NCI-H187 treated with DMSO at 0.1 percent for 48 hours (cell line): ENCODE measurements at places on chromosomes 16 and 17.

DNA sequence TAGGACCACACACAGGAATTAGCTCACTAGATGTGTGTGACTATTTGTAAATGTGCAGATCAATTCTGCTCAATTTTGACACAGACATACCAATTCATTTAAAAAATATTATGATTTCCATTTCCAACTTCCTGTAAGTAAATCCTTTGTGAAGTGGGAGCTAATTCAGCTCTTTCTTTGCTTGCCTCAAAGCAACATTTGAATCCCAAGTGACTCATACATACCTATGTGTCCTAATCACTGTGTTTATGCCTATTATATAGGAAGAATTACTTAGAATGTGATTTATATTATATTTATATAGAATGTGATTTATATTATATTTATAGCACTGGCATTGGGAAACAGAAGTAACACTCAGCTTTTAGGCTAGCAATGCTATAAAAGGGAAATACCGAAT is 195.9 kb upstream of the C17orf78 start:
- DNase-seq: no peak

- no peak for DNase-seq
Measured at GRCh38 chr16:72241930-72242329, 70.0 kb upstream of the PMFBP1 start.

GRCh38 chr17:34580685-34581445 is 1.5 kb downstream of the TMEM132E start:
- no peak for DNase-seq

DNA sequence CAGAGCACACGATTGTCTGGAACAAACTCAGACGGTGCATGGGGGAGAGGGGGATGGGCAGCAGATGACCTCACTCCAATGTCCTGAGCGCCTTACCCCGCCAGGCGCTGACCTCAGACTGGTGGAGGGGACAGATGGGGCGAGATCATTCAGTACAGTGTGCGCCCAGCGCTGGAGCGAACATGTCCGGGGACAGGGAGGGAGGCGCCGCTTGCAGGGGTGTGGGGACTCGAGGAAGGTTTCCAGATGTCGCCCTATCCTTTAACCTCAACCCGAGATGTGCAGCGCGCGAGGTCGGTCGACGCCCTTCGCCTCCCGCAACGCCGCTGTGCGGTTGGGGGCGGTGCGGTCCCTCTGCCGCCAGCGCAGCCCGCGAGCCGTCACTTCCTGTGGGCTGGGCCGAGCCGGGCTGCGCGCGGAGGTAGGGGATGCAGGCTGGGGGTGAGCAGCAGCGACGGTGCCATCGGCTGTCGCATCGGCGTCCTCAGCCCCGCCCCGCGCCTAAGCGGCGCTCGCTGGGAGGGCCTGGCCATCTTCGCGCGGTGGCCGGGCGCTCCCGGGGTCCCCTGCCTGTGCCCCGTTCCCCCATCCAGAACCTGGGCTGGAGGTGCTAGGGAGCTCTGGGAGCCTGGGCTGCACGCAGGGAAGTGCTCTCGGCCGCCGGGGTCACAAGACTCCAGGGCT is 5.3 kb upstream of the CDR2L start:
- DNase-seq: no peak

DNA sequence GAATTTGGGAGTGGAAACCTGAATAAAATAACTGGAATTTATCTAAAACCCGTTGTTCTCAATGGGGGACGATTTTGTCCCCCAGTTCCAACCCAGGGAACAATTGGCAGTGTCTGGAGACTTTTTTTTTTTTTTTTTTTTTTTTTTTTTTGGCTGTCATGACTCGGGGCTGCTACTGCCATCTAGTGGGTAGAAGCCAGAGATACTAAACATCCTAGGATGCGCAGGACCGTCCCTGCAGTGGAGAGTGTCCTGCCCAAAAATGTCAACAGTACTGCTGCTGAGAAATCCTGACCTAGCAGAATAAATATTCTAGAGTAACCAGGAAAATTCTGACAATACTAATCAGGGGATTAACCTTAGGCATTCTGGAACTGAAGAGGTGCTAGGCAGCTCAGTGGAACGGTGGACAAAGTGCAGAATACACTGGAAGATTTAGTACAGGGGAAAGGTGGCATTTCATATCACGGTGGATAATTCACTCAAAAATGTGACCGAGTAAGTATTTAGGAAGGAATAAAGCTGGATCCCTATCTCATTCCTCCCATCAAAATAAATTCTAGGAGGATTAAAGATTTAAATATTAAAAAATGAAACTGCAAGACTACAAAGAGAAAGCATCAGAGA is 107.6 kb downstream of the SPECC1 start:
- DNase-seq: no peak

DNA sequence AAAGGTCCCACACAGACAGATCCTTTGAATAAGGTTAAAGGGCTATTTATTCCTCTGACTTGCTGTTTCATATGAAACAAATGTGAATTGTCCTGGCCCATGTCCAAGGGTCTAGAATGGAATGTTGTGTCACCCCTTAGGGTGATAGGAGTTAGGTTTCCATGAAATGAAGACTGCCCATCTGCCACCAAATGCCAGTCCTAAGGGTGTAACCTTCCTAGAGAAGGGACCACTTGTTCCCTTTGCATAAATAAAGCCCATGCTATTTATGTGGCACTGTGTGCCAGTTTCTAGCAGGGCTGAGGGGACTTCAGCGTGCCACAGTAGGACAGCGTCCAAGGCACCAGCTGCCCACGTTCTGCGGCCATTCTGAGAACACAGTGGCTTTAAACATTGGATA is 171.3 kb downstream of the ABCA8 start:
- DNase-seq: no peak

DNA sequence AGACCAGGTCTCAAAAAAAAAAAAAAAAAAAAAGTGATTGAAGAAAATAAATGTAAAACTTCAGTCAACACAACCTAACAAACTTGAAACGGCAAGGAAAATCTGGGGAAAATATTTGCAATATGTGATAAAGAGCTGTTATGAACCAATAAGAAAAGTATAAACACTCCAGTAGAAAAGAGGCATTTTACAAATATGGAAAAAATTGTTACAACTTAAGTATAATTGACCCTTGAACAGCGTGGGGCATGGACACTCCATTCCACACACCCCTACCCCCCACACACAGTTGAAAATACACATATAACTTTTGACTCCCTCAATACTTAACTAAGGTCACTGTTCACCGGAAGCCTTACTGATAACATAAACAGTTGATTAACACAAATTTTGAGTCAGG is 20.7 kb downstream of the MFSD11 start:
- DNase-seq: no peak

- no peak for DNase-seq
Measured at GRCh38 chr17:17205368-17206123, 587 bp downstream of the PLD6 start.

- no peak for DNase-seq
Measured at GRCh38 chr16:67685388-67686112, 18.9 kb downstream of the C16orf86 start.

DNA sequence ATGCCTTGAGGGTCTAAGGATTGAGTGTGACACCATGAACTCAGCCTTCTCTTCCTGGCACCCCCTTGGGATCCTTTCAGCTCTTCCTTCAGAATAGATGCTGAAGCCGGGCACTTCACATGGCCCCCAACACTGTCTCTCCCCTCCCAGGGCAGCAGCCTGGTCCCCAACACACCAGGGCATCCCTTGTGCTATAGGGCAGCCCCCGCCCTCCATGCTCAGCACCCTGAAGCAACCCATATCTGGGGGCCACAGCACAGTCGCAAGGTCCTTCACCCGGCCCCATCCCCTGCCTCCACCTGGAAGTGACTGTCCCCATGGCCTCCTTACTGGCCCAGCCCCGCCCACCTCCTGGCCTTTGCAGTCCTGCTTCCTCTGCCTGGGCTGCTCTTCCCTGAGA is 143.1 kb downstream of the C16orf95 start:
- no peak for DNase-seq

DNA sequence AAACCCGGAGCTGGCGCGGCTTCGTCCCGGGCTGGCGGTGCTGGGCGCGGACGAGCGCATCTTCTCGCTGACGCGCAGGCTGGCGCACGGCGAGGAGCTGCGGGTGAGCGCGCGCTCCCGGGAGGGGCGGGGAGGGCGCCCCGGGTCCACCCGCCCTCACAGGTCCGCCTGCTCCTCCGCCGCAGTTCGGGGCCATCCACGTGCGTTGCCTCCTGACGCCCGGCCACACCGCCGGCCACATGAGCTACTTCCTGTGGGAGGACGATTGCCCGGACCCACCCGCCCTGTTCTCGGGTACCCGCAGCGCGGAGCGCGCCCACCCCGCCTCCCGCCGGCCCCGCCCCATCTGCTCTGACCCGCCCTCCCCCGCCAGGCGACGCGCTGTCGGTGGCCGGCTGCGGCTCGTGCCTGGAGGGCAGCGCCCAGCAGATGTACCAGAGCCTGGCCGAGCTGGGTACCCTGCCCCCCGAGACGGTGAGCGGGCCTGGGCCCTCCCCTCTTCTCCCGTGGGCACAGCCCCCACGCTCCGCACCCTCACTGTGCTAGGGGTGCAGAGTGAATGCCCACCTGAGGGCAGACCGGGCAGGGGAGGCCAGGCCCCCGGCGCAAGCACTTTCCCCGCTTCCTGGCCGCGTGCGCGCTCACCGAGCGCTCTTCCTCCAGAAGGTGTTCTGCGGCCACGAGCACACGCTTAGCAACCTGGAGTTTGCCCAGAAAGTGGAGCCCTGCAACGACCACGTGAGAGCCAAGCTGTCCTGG is 1.4 kb downstream of the HAGHL start:
- no peak for DNase-seq

DNA sequence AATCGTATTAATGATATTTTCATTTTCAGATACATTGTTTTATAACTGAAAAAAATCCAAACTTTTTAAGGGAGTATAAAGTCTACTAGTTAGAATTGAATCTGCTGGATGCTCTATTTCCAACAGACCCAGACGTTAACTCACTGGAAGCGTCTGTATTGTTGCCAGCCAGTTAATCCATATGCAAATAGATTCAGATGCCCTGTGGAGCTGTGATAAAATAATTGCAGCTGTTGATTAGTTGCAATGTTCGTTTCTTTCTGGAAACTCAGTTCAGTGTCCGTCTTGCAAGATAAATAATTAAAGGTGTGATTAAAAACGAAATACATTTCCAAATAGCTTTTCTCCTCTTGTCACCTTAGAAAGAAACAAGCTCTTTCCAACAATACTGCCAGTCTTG is 5.1 kb upstream of the GNA13 start:
- DNase-seq: no peak

- DNase-seq: no peak
Measured at GRCh38 chr17:17422641-17423040, 54.2 kb upstream of the MED9 start.

DNA sequence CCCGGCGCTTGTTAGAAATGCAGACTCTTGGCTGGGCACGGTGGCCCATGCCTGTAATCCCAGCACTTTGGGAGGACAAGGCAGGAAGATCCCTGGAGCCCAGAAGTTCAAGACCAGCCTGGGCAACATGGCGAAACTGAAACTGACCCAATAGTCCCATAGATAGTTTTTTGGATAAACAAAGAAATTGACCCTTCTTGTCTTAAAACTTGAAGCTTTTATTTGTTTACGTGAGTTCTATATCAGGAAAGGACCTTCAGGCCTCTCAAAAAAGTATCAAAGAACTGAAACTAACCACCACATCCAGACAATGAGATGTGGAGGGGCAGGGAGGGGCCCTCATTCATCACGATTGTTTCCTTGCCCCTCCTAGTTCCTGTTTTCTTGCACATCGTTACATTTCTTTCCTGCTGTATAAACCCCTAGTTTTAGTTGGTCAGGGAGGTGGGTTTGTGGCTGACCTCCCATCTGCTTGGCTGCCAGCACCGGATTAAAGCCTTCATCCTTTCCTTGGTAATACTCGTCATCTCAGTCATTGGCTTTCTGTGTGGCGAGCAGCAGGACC is 29.9 kb upstream of the PRM1 start:
- no peak for DNase-seq

DNA sequence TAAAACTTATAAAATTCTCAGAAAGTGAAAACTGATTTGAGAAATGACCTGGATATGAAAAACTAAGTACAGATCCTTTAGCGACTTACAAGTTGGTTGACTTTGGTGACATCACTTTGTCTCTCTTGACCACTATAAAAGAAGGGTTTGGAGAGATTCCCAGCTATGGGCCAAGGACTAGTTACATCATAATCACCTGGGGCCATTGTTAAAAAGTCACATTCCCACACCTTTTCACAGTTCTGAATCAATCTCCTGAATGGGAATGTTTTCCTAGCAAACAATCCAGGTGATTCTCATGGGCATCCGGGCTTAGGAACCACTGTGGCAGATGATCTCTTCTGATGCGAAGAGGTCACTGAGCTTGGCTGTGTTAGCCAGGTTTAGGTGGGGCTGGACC is 620 bp upstream of the VWA3A start:
- no peak for DNase-seq

- no peak for DNase-seq
Measured at GRCh38 chr16:19805459-19806162, 79.0 kb downstream of the GPRC5B start.

DNA sequence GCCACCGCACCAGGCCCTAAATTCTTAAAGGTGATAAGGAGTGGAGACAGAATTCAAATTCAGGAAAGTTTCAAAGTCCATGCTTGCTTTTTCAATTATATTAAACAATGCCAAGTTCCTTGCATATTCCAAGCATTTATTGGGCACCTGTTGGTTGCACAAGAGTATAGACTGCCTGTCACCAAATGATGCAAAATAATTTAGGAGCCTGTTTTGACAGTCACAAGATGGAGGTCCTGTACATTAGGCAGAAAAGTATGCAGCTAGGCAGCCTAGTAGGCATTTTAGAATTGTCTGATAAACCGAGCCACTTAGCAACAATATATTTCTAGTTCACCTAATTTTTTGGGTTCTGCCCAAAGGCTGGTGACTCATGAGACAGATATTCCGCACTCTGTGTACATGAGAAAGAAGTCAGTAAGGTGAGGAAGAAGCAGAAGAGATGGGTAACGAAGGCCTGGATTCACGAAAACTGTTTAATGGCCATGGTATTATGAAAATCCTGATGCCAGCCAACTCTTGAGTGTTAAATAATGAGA is 7.3 kb downstream of the ACACA start:
- no peak for DNase-seq

DNA sequence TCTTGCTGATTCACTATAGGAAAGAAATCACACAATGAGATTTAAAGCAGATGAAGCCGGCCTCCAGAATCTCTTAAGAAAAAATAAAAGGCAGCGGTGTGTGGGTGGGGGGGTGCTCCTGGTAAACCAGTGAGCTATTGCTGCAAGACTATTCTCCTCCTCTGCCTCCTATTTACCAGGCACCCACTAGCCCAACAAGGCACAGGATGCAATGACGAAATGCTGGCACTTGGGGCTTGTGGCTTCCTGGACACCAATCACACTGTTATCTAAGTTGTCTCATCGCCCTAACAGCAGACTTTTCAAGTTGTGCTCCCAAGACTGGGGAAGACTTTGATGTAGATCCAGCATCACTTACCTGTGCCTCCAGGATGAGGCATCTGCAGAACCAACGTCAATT is 50.2 kb upstream of the NDRG4 start:
- DNase-seq: no peak

DNA sequence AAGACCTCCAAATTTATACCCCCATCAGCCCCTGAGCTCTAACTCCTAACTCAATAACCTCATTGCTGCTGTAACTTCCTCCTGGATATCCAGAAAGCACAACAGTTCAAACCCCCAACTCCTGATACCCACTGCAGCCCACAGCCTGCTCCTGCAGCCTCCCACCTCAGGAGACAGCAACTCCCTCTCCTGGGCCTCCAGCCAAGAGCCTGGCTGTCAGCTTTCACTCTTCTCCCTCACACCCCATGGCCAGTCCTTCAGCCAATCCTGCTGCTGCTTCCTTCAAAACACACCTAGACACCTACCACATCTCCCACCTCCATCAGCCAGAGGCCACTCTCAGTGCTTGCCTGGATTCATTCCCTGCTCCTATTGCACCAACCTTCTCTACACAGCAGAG is 5.4 kb downstream of the GINS2 start:
- no peak for DNase-seq

GRCh38 chr17:920190-920589 is 59.4 kb downstream of the NXN start:
- no peak for DNase-seq
